Thymus (tissue), 14 donors: ENCODE measurements at places on chromosomes 11 and 22. TPM values are rescaled to one million over a fixed set of nuclear protein-coding genes. Genes with fewer than 3 reads are reported as not detected.
A peak's percentile ranks its signal among the peaks of the same experiment; 100 is the strongest.

The ZBTB16 gene
- total RNA-seq = 5.7 TPM

The GPR83 gene
- total RNA-seq = 0.14 TPM

GRCh38 chr11:99822846-99823565, 802.3 kb downstream of the CNTN5 start:
- H3K4me1 ChIP-seq = no peaks in the 10 kb centered on the region
- H3K4me3 ChIP-seq = no peak overlapping the region
- no peak for DNase-seq
- H3K27me3 ChIP-seq = no peaks in the 10 kb centered on the region
- no peaks in the 10 kb centered on the region for H3K36me3 ChIP-seq

DNA sequence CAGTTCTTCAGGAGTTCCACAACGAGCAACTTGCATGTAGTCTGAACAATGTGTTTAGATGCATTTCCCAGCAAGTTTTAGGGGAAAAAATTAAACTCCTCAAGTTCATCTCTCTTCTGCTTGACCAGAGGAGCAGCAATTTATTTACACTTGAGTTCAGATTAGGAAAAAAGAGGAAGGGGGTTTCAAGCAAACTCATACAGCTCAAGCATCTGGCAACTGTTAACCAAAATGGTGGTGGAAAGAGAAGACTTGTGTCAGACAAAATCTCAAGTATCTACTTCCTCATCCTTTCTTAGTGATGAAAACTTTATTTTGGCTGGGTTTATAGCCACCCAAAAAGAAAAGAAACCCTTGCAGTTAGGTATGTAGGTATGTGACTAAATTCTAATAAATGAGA, 29.1 kb upstream of the PICALM start:
- no peak overlapping the region for H3K27ac ChIP-seq
- DNase-seq = no peak
- H3K36me3 ChIP-seq = no peaks in the 10 kb centered on the region
- H3K27me3 ChIP-seq = no peaks in the 10 kb centered on the region
- no peaks in the 10 kb centered on the region for H3K4me1 ChIP-seq
- no peak overlapping the region for H3K4me3 ChIP-seq

DNA sequence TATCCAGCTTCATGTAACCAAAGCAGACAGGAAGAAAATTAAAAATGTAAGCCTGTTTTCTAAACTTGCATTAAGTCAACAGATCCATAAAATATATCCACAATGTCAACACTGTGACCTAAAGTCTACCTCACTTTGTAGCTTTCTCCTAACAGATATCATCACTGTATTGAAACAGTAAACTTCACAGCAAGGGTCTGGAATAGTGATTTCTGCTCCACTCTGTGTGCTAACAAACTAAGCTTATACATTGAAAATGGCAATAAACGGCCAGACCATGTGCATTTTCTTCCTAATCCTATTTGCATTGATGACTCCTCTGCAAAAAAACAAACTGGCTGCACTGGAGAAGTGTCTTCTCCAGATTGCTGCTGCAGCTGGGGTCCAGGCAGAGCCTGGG, 26.8 kb downstream of the CADM1 start:
- H3K27ac ChIP-seq = no peak overlapping the region
- H3K27me3 ChIP-seq = no peaks in the 10 kb centered on the region
- no peak for DNase-seq
- no peak overlapping the region for H3K4me3 ChIP-seq
- H3K4me1 ChIP-seq = no peaks in the 10 kb centered on the region

DNA sequence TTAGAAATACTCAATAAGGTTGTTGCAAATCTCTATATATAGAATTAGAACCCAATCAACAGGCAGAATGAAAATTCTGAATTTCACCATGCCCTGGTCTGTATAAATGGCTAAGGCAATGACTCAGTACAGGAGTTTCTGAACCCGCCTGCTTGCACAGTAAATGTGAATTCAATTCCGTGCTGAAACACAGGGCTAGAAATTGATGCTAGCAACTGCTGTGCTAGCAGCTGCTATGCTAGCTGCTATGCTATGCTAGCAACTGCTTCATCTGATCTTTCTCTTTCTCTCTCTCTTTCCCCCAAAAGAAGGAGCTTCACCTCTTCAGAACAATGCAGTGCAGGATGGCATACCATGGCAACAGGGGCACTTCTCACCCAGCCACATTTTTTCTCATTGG, 9.7 kb upstream of the OR52J3 start:
- DNase-seq = no peak
- no peaks in the 10 kb centered on the region for H3K27me3 ChIP-seq
- no peaks in the 10 kb centered on the region for H3K4me1 ChIP-seq
- no peak overlapping the region for H3K4me3 ChIP-seq
- H3K36me3 ChIP-seq = no peaks in the 10 kb centered on the region

GRCh38 chr11:30775233-30775522, 189.0 kb upstream of the MPPED2 start:
- H3K36me3 ChIP-seq = no peaks in the 10 kb centered on the region
- no peak overlapping the region for H3K4me3 ChIP-seq
- H3K27me3 ChIP-seq = no peaks in the 10 kb centered on the region
- DNase-seq = no peak

GRCh38 chr22:33575041-33575440, 345.2 kb downstream of the LARGE1 start:
- no peak overlapping the region for H3K4me3 ChIP-seq
- H3K36me3 ChIP-seq = no peaks in the 10 kb centered on the region
- DNase-seq = no peak
- H3K4me1 ChIP-seq = no peaks in the 10 kb centered on the region
- no peak overlapping the region for H3K27ac ChIP-seq

GRCh38 chr11:37199082-37199481, 601.0 kb upstream of the RAG2 start:
- no peaks in the 10 kb centered on the region for H3K4me1 ChIP-seq
- no peak overlapping the region for H3K27ac ChIP-seq
- H3K4me3 ChIP-seq = no peak overlapping the region
- H3K27me3 ChIP-seq = no peaks in the 10 kb centered on the region
- no peaks in the 10 kb centered on the region for H3K36me3 ChIP-seq

DNA sequence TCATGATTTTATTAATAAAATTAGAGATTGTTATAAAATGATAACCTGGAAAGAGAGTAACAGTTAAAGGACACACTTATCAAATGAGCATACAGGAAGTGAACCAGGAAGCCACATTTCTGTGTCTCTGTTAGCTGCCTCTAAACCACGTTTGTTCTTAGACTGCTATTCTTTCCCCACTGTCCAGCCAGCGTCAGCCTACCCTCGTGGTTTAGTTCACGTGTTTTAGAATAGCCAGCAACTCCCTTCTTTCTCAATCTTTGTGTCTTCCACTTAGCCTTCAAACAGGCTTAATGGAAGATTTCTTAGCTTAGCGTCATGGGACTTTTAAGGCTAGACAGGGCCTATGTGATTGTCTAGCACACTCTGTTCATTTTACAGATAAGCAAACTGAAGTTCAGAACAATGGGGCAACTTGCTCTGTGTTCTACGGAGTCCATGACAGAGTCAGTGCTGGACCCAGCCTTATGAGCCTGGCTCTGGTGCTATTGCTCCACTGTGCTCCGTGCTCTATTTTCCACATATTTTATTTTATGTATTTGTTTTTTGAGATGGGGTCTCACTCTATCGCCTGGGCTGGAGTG, 27.2 kb downstream of the GRAMD1B start:
- H3K4me1 ChIP-seq = peaks cover 10% of the 10 kb centered on the region
- H3K27ac ChIP-seq = peak overlapping the region; percentile 73
- no peaks in the 10 kb centered on the region for H3K27me3 ChIP-seq
- DNase-seq = no peak
- peaks cover 8% of the 10 kb centered on the region for H3K36me3 ChIP-seq
- no peak overlapping the region for H3K4me3 ChIP-seq
